ENCODE measurements at places on chromosomes 3 and 15.

DNA sequence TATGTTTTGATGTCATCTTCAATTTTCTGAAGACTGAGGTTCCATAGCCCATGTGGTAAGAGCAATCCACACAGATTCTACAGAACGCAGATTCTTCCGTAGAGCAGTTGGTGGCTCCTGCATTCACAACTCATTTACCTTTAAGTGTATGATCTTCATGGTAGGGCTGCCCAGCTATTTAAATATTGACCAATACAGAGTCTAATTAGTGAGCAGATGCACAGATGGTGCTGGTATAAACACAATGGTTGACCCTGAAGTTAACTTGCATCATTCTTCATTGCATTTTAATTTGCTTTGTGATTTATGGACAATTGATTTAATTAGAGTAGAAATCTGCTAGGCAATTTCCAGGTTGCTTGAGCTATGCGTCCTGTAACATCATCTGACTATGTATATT, 269.2 kb downstream of the SQOR start:
- DNase-seq, result no peak

DNA sequence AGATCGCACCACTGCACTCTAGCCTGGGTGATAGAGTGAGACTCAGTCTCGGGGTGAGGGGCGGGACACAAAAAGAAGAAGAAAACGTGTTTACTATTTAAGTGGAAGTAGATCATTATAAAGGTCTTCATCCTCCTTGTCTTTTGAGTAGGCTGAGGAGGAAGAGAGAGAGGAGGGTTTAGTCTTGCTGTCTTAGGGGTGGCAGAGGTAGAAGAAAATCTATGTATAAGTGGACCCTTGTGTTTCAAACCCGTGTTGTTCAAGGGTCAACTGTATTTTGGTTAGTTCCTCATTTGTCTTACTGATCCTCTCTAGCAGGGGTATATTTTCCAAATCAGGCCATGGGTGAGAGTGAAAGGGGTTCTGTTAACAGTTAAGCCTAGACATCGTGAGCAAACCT, 40.1 kb downstream of the TRIM71 start:
- DNase-seq, result no peak

- no peak for DNase-seq
These were observed 24.7 kb upstream of the ZBED2 start for GRCh38 chr3:111619833-111620232.

- DNase-seq, result no peak
These were observed 22.0 kb downstream of the SLC9A9 start for GRCh38 chr3:143826296-143826695.

DNA sequence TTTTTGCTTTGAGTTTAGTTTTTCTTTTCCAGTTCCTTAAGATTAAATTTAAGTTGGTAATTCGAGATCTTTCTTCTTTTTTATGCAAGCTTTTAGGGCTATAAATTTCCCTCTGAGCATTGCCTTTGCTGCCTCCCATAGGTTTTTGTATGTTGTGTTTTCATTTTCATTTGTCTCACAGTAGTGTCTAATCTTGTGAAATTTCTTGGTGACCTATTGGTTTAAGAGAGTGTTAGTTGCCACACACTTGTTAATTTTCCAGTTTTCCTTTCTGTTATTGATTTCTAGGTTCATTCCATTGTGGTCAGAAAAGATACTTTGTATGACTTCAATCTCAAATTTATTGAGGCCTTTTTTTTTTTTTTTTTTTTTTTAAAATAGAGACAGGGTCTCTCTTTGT, 18.3 kb upstream of the IL20RB start:
- no peak for DNase-seq

- no peak for DNase-seq
These were observed 24.8 kb upstream of the ATP13A5 start for GRCh38 chr3:193403307-193403706.

DNA sequence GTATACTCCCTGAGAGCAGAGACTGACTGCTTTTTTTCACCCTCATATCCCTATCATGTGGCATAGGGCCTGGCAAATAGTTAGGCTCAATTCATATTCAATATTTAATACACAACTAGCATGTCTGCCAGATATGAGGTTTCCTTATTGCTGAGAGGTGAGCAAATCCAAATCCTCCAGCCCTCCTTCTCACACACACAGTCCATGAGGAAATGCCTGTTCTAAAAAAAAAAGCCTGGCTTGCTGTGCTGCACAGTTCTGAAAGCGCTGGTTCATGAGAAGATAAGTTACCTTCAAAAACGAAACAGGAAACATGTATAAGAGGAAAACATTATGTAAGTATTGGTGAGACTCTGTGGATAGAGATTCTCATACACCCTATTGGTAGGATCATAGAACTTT, 15.5 kb upstream of the ACAP2 start:
- no peak for DNase-seq

DNA sequence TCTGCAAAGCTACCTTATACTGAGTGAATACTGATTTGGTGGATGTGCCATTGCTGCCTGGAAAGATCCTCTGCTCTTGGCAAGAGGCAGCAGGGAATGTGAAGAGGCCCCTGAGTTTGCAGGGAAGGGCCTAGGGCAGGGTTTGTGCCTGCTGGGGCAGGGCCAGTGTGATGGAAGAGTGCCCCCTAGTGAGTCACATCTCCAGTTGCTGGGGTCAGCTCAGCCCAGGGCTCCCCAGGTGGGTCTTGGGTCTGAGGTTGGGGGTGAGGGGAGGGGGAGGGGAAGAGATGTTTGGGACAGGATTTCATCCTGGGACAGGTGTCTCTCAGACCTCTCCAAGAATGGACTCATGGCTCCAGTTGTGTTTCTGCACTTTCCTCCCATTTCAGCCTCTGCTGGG, 4.1 kb upstream of the AMOTL2 start:
- no peak for DNase-seq

GRCh38 chr15:64092864-64093626, 593 bp downstream of the CIAO2A start:
- no peak for DNase-seq

- no peak for DNase-seq
These were observed 268.9 kb downstream of the SHOX2 start for GRCh38 chr3:157837336-157837735.

GRCh38 chr3:114698146-114699105, 404.6 kb downstream of the TIGIT start:
- no peak for DNase-seq

- DNase-seq, result no peak
These were observed 677.0 kb downstream of the FHIT start for GRCh38 chr3:60574046-60574769.

GRCh38 chr3:108227131-108227530, 4.9 kb upstream of the IFT57 start:
- DNase-seq, result no peak

DNA sequence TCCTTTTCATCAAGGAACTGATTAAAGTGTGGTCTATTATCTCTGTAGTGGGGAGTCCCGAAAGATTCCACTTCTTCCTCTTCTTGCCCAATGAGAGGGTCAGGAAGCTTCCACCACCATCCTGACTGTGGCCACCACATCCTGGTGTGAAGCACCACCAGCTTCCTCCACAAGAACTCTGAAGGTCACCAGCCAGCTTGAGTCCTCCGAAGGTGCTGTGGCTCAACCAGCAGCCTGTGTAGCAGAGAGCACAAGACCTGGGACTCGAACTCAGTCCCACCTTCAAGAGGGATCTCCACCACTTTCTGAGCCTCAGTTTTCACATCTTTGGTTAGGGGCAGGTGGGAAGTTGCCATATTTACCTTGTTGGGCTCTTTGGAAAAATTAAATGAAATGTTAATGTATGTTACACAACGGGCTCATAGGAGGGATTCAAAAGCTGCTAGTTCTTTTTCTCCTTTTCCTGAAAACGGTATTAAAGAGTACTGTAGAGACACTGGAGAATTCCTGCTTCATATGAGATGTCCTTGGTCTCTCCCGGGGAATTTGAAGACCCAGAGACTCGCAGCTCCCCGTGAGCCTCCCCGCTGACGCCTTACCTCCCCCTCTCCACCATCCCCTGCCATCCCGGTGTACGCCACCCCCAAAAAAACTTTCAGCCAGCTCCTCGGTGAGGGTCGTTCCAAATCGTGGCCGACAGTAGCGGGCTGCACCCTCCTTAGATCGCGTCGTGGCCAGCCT, 816 bp upstream of the ACAN start:
- no peak for DNase-seq

- no peak for DNase-seq
These were observed 859 bp downstream of the RORA start for GRCh38 chr15:61227950-61228936.

DNA sequence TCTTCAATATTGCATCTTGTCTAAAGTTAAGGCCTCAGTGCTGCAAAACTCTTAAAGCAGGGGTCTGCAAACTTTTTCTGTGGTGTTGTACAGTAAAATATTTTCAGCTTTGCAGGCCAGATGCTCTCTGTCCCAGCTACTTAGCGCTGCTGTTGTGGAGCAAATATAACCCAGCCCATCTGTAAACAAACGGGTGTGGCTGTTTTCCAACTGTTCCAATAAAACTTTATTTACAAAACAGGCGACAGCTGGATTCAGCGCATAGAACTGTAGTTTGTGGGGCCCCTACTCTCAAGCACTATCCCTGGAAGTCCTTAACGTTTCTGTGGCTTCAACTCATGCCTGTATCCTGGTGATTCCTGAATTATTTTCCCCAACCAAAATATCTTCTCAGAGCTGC, 365.0 kb downstream of the FOXP1 start:
- no peak for DNase-seq

DNA sequence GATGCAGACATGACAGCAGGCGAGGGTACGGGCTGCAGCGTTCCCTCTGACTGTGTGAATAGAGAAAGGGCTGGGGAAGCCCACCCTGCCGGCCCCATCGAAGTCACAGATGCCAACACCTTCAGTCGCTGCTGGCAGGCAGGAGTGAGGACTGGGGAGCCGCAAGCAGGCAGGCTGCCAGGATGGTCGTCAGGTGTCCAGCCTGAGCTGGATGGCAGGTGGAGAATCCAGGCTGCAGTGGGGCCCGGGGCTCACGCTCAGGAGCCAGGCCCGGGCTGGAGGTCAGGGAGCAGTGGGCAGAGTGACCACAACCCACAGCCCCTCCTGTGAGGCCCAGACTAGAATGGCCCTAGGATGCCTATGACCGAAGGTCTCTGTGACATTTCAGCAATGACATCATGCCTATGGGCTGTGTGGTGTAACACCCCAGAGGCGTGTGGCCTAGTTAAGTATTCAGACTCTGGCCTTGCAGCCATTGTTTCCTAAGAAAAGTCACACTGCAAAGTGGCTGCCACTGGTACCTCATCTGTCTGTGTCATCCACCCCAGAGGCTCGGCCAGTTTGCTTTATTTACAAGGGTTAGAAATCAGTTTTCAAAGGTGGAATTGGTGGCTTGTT, 15.7 kb downstream of the PRR23E start:
- no peak for DNase-seq

GRCh38 chr3:11698326-11699082, 54.8 kb upstream of the VGLL4 start:
- no peak for DNase-seq

DNA sequence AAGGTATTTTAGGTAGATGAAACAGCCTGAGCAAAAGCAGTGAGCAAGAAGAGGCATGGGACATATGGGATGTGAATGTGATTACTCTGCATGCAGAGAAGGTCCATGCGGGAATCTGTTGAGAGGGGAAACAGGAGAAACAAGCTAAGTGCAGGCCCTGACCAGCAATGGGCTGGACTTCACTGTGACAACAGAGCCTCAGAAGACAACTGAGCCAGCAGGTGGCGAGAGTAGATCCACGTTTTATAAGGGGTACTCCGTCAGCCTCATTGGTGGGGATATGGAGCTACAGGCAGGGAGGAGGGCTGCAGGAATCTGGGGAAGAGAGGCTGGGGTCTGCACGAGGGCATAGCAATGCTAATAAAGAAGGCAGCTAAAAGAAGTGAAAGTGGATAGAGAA, 405.9 kb upstream of the LMCD1 start:
- DNase-seq, result no peak

- DNase-seq, result no peak
These were observed 257.1 kb downstream of the TUSC7 start for GRCh38 chr3:116966649-116967048.

- no peak for DNase-seq
These were observed 23.8 kb downstream of the LRRFIP2 start for GRCh38 chr3:37150621-37151020.

GRCh38 chr15:56734013-56734635, 815 bp upstream of the ZNF280D start:
- no peak for DNase-seq

GRCh38 chr15:23039917-23040281, 530 bp upstream of the TUBGCP5 start:
- no peak for DNase-seq

GRCh38 chr3:115350606-115351005, 203.5 kb upstream of the ZBTB20 start:
- DNase-seq, result no peak

- no peak for DNase-seq
These were observed 68.0 kb upstream of the ADPGK start for GRCh38 chr15:72851586-72851985.

DNA sequence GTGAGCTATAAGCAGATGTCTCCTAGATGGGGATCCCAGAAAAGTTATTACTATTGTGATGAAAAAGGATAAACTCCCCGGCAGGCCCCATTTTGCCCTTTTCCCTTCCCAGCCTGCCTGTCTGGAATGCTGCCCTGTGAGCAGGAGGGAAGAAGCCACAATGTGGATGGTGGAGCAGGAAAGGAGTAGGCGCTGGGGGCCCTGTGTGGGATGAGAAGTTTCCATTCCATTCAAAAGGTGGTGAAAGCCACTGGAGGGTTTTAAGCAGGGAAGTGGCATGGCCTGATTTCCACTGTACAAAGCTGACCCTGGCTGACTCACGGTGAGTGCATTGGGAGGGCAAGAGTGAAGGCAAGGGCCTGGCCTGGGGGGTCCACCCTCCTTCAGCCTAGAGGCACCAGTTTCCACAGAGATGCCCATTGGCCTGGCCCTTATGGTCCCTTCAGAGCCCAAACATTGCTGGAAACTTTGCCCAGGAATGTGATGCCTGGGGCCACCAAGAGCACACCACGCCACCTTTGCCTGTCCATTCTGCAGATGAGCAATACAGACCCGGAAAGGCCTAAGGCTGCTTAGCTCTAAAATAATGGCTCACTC, 206.9 kb downstream of the RPLP1 start:
- no peak for DNase-seq

GRCh38 chr15:25345943-25346342, 92.9 kb downstream of the UBE3A start:
- DNase-seq, result no peak

DNA sequence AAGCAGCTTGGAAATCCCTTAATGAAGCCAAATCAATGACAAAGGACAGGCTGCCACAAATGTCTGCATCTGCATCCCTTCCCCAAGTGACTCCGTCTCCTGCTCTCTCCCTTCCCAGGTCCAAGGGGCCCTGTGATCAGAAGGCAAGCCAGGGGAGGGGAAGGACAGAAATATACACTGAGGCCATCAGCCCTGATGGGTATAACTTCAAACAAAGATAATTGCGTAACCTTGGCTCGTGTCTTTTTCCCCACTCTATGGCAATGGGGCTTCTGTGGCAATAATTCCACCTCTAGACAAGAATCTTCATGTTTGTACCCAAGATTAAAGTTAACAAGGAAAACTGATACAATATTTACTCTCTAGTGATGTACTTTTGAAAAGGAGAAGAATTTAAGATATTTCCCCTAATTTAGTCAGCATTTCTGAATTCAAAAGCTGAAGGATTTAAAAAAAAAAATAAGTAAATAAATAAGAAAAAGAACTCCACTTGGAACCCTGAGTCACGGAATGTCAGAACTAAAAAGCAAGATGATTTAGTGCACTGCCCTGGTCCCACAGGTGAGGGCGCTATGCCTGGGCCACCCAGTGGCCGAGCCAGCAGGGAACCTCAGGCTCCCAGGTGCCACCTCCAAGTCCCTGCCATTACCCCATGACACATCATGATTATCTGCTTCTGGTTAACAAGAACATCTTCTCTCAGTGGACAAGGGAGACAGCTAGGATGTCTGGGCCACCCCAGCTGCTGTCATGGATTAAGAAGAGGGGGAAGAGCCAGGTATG, 154.5 kb downstream of the STT3B start:
- no peak for DNase-seq

GRCh38 chr15:35973029-35973428, 427.1 kb upstream of the DPH6 start:
- DNase-seq, result no peak
